ENCODE measurements at places on chromosomes 13 and 19.

- DNase-seq: no peak
Measured at GRCh38 chr19:19588546-19588945, 29.9 kb downstream of the PBX4 start.

GRCh38 chr19:45138303-45138751, 22.5 kb downstream of the NKPD1 start:
- no peak for DNase-seq

- DNase-seq: no peak
Measured at GRCh38 chr19:13627531-13627930, 121.3 kb upstream of the CACNA1A start.

GRCh38 chr13:33644581-33645543, 173.1 kb upstream of the RFC3 start:
- DNase-seq: no peak

DNA sequence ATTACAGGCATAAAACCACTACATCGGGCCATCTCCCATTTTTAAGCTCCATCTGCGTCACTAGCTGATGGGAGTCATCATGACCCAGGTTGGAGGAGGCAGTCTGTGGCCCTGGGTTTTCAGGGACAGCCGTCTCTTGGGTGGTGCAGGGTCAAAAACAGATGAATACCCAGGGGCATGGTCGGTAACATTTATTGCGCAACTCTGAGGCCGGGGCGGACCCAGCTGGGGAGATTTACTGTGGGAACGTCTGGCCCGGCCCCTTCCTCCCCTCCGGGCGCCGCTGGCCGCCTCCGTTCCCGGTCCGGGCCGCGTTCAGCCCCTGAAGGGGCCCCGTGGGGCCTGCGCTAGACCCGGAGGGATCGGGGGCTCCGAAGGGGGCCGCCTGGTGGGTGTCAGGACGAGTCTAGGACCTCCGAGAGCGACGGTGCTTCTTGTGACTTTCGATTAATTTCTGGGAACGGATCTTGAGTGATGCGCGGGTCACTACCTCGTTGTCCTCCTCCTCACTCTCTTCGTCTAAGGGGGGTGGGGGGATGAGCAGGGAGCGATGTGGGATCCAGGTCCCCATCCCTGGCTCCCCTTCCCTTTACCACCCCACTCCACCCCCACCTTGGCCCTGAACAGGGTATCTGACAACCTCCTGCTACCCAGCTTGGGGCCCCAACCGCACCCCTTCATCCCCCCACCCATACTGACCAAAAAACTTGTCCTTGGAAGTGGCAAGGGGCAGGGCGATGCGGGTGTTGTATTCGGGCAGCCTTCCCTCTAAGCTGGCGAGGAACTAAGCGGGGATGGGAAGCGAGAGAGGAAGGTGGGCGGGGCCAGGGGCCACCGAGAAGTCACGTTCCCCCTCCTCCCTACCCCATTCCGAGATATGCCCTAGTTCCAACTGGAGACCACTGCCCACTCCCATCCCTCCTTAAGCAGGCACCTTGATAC, 1.6 kb upstream of the RGL3 start:
- DNase-seq: no peak

GRCh38 chr13:69579351-69579750, 528.3 kb upstream of the ATXN8OS start:
- no peak for DNase-seq

GRCh38 chr19:49331616-49332055, 3.6 kb upstream of the CD37 start:
- no peak for DNase-seq

DNA sequence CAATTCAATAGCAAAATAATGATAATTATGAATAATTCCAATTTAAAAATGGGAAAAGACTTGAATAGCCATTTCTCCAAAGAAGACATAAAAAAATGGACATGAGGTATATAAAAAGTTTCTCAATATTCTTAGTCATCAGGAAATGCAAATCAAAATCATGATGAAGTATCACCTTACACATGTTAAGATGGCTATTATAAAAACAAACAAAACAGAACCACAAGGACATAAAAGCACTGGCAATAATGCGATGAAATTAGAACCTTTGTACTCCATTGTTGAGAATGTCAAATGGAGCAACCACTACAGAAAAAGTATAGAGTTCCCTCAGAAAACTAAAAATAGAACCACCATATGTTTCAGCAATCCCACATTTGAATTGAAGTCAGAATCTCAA, 1186.1 kb downstream of the SLITRK5 start:
- DNase-seq: no peak

DNA sequence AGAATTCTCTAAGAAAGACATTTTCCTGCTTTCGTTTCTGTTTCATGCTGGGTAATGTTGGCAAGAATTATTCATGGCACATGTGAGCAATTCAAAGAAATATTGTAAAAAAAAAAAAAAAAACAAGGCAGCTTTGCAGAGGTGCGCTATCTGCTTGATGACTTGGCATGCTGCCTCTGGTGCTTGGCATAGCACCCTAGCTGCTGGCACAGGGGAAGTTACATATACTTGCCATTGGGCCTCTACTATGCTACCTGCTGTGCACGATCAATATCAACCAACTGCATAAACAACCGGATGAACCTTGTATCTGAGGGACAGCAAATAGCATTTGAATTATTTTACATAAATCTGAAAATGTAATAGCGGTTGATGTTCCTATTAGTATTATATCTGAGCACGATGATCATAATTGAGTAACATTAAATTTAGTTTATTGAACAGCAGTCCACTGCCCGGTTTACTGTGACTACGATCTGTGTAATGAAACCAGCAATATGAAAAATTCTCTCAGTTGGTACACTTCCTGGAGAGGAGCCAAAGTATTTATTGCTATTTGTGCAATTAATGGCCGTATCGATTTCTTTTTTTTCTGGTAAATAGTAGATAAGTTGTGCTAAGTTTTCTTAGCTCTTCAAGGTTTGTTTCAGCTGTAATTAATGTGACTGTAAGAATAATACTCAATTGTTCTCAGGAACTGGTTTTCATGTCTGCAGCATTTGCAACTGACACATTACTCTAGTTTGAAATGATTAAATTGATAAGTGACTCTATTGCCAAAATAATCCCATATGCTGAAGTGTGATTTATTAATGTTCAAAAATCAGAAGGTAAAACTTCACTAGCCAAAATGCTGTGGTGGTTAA, 717.3 kb downstream of the DACH1 start:
- peak; percentile 54 for DNase-seq

- DNase-seq: no peak
Measured at GRCh38 chr13:59880468-59880867, 283.3 kb downstream of the DIAPH3 start.

- DNase-seq: no peak
Measured at GRCh38 chr13:45406421-45406820, 11.8 kb downstream of the SLC25A30 start.

- no peak for DNase-seq
Measured at GRCh38 chr13:72341904-72342303, 385.5 kb downstream of the MZT1 start.

DNA sequence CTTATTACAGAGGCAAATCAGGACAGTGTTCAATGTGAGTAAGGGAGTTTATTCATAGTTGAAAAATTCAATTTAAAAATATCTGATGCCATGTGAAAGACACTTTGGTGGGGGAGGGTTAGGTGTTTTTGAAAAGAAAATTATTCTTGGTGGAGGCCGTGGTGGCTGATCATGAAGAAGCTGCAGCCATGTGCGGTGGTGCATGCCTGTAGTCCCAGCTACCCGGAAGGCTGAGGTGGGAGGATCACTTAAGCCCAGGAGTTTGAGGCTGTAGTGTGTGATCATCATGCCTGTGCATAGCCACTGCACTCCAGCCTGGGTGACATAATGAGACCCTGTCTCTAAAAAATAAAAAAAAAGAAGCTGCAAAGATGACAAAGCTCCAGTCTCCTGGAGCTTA, 28.6 kb downstream of the WDFY2 start:
- DNase-seq: no peak

- no peak for DNase-seq
Measured at GRCh38 chr13:44249431-44249836, 124.2 kb upstream of the SERP2 start.

DNA sequence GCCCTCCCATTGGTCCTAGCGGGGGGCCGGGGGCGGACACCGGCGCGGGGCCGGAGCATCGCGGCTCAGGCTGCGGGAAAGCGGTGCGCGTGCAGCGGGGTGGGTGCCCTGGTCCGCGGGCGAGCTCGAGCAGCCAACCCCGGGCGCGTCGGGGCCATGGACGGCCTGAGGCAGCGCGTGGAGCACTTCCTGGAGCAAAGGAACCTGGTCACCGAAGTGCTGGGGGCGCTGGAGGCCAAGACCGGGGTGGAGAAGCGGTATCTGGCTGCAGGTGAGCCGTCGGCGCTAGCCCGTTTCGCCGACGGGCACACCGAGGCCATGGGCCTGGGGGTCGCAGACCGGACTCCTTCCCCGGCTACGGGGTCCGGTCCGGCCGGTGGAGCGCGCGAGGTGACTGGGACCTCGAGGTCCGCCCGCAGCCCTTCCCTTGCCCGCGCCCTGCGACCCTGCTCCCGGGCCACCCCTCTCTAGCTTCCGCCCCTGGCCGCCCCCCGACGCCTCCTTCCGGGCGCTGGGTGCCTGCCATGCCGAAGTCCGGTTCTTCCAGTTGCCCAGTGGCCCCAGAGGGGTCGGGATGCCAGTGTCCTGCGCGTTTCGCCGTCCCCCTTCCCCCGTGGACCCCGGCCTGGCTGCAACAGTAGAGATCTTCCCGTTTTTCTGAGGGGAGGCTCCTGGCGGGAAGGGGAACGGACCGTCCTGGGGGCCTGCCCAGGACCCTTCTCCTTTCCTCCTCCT, at the start of gene REEP6:
Gene REEP6, plus strand, starts transcription at position 68 of the 735 bp plus-strand sequence. Its CDS starts 89 bp downstream, at position 157.
- no peak for DNase-seq

DNA sequence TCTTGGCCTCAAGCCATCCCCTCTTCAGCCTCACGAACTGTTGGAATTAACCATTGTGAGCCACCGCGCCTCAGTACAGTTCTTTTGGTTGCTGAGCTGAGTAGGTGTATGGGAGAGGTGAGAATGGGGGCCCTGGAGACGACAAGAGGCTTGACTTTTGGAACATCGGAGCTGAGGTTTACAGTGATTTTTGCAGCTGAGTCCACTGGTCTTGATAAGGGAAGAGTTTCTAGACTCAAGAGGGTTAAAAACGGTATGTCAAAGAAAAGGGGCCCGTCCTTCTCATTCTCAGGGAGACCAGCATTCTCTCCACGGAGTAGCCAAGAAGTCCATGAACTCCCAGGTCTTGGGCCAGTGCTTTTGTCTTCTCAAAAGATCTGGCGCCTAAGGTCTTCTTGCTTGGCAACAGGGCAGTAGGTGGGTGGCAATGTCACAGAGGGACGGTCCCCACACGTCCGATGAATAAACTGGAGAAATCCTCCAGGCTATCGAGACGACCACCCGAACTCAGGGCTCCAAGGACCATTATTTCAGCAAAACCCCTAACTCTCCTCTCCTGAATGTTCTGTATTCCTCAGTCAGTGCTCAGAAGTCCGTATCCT, 6.4 kb upstream of the QTRT1 start:
- DNase-seq: no peak

GRCh38 chr19:51750400-51751094, 1.1 kb downstream of the FPR1 start:
- no peak for DNase-seq

GRCh38 chr19:47768604-47769003, 9.9 kb upstream of the SELENOW start:
- no peak for DNase-seq

- DNase-seq: no peak
Measured at GRCh38 chr13:111540486-111540885, 220.0 kb downstream of the TEX29 start.

GRCh38 chr13:72141855-72142519, 275.0 kb upstream of the DACH1 start:
- DNase-seq: no peak

DNA sequence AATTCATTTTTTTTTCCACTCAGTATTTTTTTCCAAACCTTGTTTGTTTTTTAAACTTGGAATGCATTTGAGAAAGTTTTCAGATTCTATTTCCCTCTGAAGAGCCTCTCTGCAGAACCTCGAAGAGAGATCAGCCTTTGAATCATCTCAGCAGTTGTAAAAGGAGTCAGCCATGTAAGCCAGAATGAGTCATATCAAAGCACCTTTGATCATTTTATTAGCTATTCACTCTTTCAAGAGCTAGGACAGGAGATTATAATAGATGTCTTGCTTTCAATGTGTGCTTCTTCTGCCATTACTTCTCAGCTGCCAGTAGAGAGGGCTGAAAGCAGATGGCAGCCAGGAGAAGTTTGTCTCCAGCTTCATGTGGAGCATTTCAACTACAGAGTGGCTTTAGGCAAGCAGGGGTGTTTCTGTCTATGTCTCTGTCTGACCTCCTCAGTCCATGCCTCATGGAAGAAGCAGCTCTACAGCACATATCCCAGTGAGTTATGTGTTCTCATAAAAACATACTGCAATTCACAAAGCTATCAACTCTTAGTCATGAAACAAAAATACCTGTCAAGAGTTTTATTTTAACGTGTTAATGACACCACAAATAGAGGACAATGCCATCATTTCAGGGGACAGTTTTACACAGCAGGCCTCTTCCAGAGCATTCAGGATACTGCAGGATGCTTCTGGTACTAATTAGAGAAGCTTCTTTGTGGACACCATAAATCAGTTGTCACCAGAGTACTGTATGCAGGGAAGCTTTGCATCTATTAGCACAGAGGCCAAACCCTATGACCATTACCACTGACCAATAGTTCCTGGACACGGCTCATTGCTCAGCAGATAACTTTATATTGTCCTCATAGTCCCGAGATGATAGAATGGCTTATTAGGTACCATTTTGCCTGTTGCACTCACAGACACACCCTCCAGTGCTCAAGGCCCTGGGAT, 94.3 kb downstream of the NHLRC3 start:
- no peak for DNase-seq

DNA sequence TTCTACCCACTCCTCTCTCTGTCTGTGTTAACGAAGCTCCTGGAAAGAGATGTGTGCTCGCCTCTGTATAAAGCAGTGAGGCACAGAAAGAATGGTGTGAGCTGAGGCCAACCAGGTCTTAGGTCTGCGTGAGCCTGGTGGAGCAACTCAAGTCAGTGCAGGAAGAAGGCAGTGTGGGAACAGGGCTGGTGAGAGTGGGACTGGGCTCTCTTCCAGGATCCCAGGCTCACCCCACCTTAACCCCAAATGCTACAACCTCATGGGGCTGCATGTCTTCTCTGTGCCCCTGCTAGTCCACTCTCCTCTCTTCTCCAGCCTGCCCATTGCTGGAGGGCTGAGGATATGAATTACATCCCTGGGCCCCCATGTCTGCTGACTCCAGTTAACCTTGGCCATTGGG, 127.4 kb downstream of the DCT start:
- no peak for DNase-seq

DNA sequence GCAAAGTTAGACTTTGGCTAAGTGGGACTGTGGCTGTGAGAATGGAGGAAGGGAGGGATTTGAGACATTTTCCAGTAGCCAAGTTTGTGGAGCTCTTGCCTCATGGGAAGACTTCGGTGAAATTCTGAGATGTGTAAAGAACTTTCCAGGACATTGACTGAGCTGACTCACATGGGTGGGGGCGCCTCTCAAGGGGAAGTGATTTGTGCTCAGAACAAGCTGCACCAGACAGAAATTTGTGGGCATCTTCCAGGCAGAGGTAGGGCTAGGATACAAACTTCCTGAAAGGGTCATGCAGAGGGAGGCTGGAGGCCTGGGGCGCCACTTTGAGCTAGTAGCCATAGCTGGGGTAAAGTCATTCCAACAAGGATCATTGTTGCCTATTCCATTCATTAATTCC, 9.8 kb upstream of the SIGLEC10 start:
- no peak for DNase-seq

Measured in NCI-H1694 (cell line).